Nephron progenitor cell (in vitro differentiated cells): ENCODE measurements at places on chromosomes 4 and X.

DNA sequence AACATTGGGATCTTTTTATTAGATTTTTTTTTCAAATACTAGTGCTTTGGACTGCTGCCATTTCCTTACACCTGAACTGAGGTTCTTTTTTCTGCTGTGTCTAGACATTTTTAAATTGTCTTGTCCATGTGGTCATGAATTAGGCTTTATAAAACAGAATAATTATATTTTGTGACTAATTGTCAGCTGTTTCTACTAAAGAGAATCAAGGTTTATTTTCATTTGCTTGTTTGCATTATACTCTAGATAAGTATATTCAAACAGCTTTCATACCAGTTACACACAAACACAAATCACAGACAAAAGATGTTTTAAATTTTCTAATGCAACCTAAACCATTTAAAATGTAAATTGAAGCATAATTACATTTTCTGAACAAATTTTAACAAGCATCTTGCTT is 194.7 kb downstream of the GALNTL6 start:
- no peak for DNase-seq

GRCh38 chr4:113971706-113972360 is 7.6 kb downstream of the ARSJ start:
- DNase-seq = no peak

DNA sequence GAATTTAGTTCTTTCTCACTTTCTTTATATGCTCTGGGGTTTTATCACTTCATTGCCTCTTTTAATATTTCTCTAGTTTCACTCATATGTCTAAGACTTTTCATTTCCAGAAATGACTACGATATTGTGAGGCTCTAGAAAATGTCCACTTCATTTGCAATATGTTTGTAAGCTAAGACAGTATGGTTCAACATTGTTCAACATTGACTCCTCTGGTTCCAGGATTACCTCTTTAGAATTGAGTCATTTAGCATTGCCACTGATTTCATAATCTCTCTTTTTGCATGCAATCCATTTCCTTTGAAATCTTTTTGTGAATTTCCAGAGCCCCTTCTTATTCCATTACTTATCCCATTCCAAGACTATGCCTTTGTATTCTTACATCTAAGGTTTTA is 32.3 kb downstream of the BBS12 start:
- no peak for DNase-seq

GRCh38 chr4:2365054-2365912 is 53.2 kb downstream of the ZFYVE28 start:
- no peak for DNase-seq

GRCh38 chr4:15339737-15340136 is 88.1 kb upstream of the C1QTNF7 start:
- no peak for DNase-seq

DNA sequence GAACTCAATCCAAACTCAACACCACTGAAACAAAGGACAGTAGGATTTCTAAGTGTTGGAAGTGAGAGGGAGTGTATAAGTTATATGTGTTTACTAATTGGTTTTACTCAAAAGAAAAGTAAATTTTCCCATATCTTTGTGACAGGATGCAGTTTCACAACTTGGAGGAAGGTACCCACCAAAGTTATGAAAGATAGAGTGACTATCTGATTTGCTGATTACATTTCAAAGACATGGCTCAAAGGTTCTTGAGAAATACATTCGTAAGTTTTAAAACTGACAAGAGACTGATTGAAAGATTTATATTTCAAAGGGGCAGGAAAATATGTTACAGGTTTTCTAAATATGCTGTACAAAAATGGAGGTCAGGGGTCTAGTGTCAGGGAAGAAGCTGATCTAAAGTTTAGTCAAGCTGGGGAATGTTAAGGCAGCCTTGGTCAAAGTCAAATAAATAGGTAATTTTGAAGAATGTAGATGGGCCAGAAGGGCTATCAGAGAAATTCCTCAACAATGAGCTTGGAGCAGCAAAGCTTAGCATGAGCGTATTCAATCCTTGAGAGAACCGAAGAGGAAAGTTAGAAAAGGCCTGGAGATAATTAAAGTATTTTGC is 9.7 kb upstream of the COMMD8 start:
- DNase-seq = no peak

GRCh38 chr4:6951880-6952381 is 42.3 kb downstream of the TBC1D14 start:
- DNase-seq = no peak

- no peak for DNase-seq
Measured at GRCh38 chr4:39495446-39496213, 31.6 kb downstream of the UGDH start.
